ENCODE measurements at places on chromosomes 1 and 21. TPM values are rescaled to one million over a fixed set of nuclear protein-coding genes. Genes with fewer than 3 reads are reported as not detected.

The CRYBG2 gene
- not detected for total RNA-seq

The TAS1R1 gene
- total RNA-seq: 0.16 TPM

The SLC9C2 gene
- total RNA-seq: not detected

The TRIM17 gene
- not detected for total RNA-seq

The MPL gene
- not detected for total RNA-seq

The HES5 gene
- not detected for total RNA-seq

The USP16 gene
- 53.0 TPM for total RNA-seq

The PSMG1 gene
- total RNA-seq: 25.9 TPM

The AHDC1 gene
- total RNA-seq: 15.4 TPM

The AKNAD1 gene
- total RNA-seq: 2.9 TPM

The DIO1 gene
- 8.2 TPM for total RNA-seq

The STIL gene
- 4.8 TPM for total RNA-seq

The ADGRB2 gene
- 1.3 TPM for total RNA-seq

The H3-3A gene
- total RNA-seq: 462 TPM

The KRTAP19-3 gene
- total RNA-seq: not detected

The ZNF436 gene
- 36.6 TPM for total RNA-seq

The CHI3L1 gene
- 426 TPM for total RNA-seq

The FCGR2B gene
- 5.6 TPM for total RNA-seq

Data from breast epithelium (tissue), 4 donors.